ENCODE measurements at places on chromosomes 13 and 19.

- no peak for DNase-seq
These were observed 340.0 kb downstream of the SUCLA2 start for GRCh38 chr13:47661076-47661475.

DNA sequence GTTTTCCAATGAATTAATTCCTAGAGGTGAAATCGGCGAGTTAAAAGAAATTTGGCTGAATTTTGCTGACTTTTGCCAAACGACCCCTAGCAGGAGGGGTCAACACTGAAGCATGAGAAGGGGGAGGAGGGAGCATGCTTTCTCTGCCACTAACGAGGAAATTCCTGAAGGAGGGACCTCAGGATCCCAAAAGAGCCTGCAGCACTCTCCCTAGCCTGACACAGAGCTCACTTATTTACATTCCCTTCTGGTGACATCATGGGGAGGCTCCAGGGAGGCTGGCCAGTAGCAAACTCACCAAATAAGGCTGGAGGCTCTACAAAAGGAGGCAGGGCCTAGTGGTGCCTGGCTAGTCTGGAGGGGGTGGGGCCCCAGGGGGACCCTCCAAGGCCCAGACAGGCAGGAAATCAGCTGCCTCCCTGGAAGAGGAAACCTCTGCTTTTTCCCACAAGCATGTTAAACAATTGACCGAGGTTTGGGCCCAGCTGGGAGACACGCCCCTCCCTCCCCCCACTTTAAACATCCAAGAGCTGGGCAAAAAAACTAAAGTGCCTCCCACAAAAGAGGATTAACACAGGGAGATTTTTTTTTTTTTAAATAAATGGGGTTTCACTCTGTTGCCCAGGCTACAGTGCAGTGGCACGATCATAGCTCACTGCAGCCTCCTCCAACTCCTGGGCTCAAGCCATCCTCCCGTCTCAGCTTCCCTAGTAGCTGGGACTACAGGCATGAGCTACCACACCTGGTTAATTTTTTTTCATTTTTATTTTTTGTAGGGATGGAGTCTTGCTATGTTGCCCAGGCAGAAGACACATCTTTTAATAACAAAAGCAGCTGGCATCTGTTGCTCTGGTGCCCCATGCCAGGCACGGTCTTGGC is 2.1 kb downstream of the DAPK3 start:
- DNase-seq, result peak; percentile 76

DNA sequence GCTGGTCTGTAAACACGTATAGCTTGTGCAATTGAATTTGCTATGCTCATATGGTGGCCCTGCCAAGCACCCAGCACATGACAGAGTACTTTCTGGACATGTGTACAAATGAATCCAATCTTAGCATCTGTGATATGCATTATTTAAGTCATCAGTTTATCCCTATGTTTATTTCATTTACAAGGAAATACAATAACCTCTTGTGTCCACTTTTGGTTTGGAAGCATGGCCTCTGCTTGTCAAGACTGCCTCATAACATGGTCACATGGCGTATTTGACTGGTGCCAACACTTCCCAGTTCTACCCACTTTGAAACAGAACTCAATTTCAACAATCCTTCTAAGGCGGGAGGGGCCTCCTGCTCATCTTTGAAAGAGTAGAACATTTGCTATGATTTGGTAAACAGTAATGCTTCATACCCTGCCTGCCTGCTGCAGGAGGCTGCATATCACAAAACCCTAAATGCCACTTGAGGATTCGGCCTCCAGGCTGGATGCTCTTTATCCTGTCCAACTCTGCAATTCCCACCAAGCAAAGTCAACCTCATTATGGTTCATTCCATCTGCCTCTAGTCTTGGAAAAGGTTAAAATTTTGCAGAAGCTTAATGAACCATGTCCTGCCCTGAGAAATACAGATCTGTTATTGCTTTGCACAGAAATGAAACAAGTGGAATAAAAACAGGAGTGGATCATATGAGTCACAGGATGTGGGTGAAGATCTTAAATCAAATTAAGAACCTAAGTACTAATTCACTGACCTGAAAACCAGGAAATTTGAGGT is 151.3 kb downstream of the CYSLTR2 start:
- no peak for DNase-seq

DNA sequence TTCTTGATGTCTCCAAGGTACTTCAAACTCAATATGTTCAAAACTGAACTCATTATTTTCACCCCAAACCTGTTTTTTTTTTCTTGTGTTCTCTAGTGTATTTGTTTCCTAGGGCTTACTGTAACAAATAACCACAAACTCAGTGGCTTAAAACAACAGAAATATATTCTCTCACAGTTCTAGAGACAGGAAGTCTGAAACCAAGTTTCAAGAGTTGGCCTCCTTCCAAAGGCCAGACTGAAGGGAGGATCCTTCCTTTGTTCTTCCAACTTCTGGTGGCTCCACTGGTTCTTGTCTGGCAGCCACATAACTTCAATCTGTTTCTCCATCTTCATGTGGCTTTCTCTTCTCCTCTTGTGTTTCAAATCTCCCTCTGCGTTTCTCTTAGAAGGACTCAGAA is 62.0 kb upstream of the PDCD5 start:
- peak; percentile 66 for DNase-seq

DNA sequence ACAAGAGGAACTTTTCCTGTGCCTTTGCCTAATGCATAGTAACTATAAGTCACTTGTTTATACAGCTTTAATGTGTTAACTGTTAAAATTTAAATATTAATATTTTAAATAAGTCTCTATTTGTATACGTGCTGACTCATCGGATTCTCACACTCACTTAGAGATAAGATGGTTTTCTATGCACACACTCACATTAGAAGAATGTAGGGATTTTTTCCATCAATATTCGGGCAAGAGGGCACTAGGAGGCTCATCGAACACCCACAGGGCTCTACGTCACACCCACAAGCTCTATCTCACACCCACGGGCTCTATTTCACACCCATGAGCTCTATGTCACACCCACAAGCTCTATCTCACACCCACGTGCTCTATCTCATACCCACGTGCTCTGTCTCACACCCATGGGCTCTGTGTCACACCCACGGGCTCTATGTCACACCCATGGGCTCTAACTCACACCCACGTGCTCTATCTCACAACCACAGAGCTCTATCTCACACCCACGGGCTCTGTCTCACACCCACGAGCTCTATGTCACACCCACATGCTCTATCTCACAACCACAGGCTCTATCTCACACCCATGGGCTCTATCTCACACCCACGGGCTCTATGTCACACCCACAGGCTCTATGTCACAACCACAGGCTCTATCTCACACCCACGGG is 73.4 kb downstream of the COL4A2 start:
- no peak for DNase-seq

GRCh38 chr19:46720503-46721239 is 3.8 kb upstream of the PRKD2 start:
- no peak for DNase-seq

DNA sequence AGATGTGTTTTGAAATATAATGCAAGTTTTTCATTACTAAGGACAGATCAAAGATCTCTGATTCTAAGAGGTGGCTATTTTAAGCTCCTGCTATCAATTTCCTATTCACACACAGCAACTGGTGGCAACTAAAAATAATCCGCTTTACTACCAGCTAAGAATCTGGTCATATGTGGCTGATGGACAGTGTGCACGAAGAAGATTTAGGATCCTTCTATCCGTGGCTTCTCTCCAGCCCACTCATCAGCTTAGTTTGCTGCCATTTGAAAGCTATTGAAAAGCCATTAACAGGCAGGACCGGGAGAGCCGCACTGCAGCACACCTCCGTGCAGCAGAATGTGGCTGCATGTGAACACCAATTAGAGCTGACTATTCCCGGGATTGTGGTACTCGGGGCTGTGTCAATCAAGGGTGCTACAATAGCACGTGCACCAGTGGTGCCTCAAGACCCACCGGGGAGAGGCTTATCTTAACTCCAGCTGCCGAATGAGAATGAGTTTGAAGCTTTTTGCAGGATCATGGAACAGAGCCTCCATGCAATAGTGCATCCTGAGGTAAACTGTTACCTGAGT is at the start of gene MYO16:
TSS of gene MYO16 (plus strand) at position 431 of the 572 bp plus-strand sequence. CDS start 234 bp downstream, outside the sequence.
- DNase-seq, result no peak

- DNase-seq, result no peak
These were observed 53.4 kb downstream of the TRPM4 start for GRCh38 chr19:49210901-49211451.

GRCh38 chr19:48554385-48555091 is 2.6 kb downstream of the SULT2B1 start:
- no peak for DNase-seq

DNA sequence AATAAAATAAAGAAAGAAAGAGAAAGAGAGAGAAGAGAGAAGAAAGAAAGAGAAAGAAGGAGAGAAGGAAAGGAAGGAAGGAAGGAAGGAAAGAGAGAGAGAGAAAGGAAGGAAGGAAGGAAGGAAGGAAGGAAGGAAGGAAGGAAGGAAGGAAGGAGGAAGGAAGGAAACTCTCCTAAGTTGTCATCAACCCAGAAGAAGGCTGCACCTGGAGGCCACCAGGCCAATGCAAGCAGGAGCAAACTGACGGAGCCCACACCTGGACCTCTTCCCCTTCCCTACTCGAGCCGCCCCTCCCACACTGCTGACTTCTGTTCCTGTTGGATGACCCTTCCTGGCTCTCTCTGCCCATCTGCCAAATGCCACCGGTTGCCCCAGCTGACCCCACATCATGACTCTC is 8.7 kb downstream of the ACER1 start:
- DNase-seq, result no peak
